Thoracic aorta (tissue), 2 donors: ENCODE measurements at places on chromosomes 5 and 9. TPM values are rescaled to one million over a fixed set of nuclear protein-coding genes. Genes with fewer than 3 reads are reported as not detected.

CCDC112 gene
- total RNA-seq, result 8.4 TPM

GALNT12 gene
- 30.1 TPM for total RNA-seq

CKS2 gene
- 2.3 TPM for total RNA-seq

PJA2 gene
- 155 TPM for total RNA-seq

PCDHB14 gene
- 10.2 TPM for total RNA-seq

CD74 gene
- 844 TPM for total RNA-seq

SMIM33 gene
- total RNA-seq, result not detected

GRCh38 chr9:75471549-75472114, 383.3 kb downstream of the OSTF1 start:
- H3K4me1 ChIP-seq, result no peaks in the 10 kb centered on the region
- no peak overlapping the region for H3K27ac ChIP-seq
- DNase-seq, result no peak
- no peaks in the 10 kb centered on the region for H3K27me3 ChIP-seq
- no peak overlapping the region for H3K4me3 ChIP-seq
- no peaks in the 10 kb centered on the region for H3K36me3 ChIP-seq

DNA sequence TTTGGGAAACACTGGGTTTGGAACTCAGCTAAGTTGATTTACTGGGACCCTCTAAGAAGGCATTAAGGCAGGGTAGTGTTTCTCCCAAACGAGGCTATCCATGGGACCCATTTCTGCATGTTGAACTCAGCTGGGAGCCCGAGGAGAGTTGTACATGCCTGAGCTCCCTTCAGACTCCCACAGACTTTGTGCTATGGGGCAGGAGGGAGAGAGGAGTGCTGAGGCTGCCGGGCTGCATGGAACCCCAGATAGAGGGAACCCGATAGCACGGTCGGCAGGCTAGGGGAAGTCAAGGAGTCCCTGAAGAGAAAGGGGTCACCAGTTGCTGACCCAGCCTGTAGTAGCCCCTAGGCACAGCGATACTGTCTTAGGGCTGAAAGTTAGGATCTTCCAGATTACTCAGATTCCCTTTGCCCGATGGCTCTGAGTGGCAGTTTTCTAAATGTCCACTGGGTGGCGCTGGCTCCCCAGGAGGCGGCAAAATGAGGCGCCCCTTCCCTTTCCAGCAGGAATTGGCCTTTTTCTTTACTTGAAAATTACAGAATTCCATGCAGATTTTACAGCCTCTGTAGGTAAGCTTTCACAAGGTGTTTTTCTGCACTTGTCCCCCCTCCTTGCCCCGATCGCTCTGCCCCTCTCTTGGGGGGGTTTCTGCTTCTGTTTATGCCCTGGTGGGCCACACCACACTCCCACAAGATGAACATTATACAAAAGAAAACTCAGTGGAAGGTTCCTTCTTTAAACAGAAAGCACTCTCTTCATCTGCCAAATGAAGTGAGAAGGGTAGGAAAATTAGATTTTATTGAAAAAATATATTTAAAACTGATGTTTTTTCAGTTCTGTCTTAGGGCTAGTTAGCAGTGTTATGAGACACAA, 17.8 kb downstream of the NANS start:
- no peaks in the 10 kb centered on the region for H3K27me3 ChIP-seq
- no peak overlapping the region for H3K27ac ChIP-seq
- H3K36me3 ChIP-seq, result peaks cover under 1% of the 10 kb centered on the region
- DNase-seq, result no peak
- no peak overlapping the region for H3K4me3 ChIP-seq
- H3K4me1 ChIP-seq, result peaks cover 2% of the 10 kb centered on the region

GRCh38 chr5:133359861-133360260, 252.5 kb downstream of the FSTL4 start:
- no peak for DNase-seq
- no peak overlapping the region for H3K27ac ChIP-seq
- no peaks in the 10 kb centered on the region for H3K27me3 ChIP-seq
- H3K4me3 ChIP-seq, result no peak overlapping the region
- no peaks in the 10 kb centered on the region for H3K36me3 ChIP-seq

GRCh38 chr5:118115791-118116190, 872.6 kb downstream of the DTWD2 start:
- no peaks in the 10 kb centered on the region for H3K36me3 ChIP-seq
- H3K27ac ChIP-seq, result no peak overlapping the region
- H3K4me3 ChIP-seq, result no peak overlapping the region
- DNase-seq, result no peak

DNA sequence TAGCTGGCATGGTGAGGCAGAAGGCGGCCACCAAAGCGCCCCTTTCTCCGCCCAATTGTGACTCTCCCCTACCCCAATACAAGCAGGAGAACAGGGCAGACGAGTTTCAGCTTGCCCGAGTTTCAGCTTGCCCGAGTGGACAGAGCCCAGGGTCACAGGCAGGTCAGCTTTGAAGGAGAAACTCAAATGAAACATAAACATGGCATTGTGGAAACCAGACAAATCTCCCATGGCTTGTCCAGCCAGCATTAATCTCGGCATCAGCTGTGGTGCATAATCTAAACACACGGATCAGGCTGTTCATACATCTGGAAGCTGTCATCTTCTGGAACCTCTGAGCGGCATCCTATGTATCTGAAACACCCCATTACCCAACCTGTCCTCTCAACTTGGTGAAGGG, 16.9 kb downstream of the PTCH1 start:
- no peaks in the 10 kb centered on the region for H3K36me3 ChIP-seq
- no peaks in the 10 kb centered on the region for H3K4me1 ChIP-seq
- no peak for DNase-seq
- no peak overlapping the region for H3K27ac ChIP-seq

DNA sequence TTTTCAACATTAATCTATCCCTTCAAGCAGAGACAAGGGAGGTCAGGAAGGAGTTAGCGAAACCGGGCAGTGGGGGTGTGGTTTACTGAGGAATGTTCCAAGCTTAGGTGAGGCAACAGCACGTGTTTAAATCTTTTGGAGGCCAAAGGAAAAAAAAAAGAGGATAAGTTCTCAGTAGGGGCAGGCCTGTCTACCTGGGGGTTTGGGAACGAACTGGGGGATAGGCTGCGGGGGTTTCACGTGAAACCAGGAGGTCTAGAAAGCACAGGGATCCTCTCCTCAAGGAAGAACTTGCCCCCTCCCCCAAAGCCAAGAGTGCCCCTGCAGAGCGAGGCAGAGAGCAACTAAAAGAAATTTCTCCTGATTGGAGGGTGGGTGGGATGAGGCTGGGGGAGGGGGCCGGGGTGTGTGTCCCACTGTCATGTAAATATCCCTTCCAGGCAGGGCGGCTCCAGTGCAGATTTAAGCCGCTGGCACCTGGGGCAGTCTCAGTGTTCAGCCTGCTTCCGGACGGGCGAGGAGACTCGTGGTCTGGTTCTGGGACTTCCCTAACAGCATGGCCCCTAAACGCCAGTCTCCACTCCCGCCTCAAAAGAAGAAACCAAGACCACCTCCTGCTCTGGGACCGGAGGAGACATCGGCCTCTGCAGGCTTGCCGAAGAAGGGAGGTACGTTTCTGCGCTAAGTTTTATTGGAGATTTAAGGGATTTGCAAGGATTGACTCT, 5.5 kb upstream of the SET start:
- peak overlapping the region; percentile 76 for H3K4me3 ChIP-seq
- H3K4me1 ChIP-seq, result peaks cover 13% of the 10 kb centered on the region
- H3K27me3 ChIP-seq, result no peaks in the 10 kb centered on the region
- H3K36me3 ChIP-seq, result no peaks in the 10 kb centered on the region

GRCh38 chr9:109859447-109859846, 79.4 kb downstream of the PALM2AKAP2 start:
- H3K36me3 ChIP-seq, result no peaks in the 10 kb centered on the region
- DNase-seq, result no peak
- H3K27me3 ChIP-seq, result no peaks in the 10 kb centered on the region
